Activated T-helper 2 cell treated with anti-CD3 and anti-CD28 coated beads, Interferon-gamma antibody, Interleukin-2, Interleukin-4, amounts not matched to agents 10 μg/mL and 5 μg/mL and 100 μg/mL, durations not matched to agents 14 hours and 24 hours and 36 hours (primary cell): ENCODE measurements at places on chromosomes 16 and 17. TPM values are rescaled to one million over a fixed set of nuclear protein-coding genes. Genes with fewer than 3 reads are reported as not detected.

DNA sequence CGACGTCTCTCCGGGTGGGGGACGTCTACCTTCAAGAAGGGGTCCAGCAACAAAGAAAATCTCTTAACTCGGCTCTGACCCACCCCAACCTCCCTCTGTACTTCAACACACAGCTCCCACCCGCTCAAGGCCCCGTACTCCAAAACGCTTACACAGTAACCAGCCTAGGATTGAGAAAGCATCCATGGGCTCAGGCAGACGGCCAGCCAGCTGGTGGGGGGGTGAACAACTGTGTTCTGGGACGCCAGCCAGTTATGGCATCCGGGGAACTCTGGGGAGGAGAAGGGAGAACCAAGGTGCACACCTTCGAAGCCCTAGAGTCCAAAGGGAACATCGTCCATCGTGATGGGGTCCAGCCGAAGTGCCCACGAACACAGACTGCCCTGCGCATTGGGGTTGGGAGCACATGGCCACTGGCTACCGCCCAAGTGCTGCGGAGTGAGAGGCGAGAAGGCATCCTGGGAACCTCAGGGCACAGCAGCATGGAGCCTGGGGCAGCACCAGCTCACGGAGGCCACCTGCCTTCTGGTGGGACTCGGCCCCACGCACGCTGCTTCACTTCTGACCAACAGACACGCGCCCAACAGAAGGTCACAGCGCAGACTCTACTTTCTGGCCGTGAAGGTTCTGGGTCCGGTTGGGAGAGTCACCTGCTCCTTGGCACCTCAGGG, 14.3 kb downstream of the SLC16A3 start:
- DNase-seq, result no peak

TPSG1 gene
- total RNA-seq, result not detected in 2 replicates

DNA sequence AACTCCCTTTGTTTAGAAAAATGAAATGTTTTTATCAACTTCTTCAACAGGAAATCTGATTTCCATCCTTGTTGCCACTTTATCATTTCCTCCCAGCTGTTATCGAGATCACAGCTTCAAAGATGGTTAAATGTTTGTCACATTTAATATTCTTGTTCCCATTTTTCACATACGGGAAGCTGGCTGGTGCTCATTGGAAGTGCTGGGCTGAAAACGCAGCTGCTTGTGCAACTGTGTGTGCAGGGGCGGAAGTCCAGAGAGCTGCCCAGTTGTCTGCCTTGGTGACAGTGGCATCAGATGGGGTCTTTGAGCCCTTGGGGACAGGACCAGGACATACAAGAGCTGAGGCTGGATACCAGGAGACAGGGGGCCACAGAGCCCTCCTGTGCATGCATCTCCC, 549.2 kb upstream of the CDH11 start:
- no peak for DNase-seq

SLC2A4 gene
- total RNA-seq, result 0.14 and 0.25 TPM in 2 replicates

GRCh38 chr16:2364638-2365210, 24.2 kb upstream of the ABCA3 start:
- no peak for DNase-seq

SULT1A4 gene
- 2.7 and 3.1 TPM in 2 replicates for total RNA-seq

- no peak for DNase-seq
Measured at GRCh38 chr17:67011527-67012175, 32.7 kb upstream of the CACNG1 start.

- DNase-seq, result no peak
Measured at GRCh38 chr16:84434800-84435199, 66.5 kb downstream of the ATP2C2 start.

GRCh38 chr17:47967607-47968252, 3.2 kb upstream of the CDK5RAP3 start:
- no peak for DNase-seq

SSTR5 gene
- total RNA-seq, result not detected in 2 replicates

- DNase-seq, result no peak
Measured at GRCh38 chr16:4984174-4984990, 26.3 kb downstream of the SEC14L5 start.

DNA sequence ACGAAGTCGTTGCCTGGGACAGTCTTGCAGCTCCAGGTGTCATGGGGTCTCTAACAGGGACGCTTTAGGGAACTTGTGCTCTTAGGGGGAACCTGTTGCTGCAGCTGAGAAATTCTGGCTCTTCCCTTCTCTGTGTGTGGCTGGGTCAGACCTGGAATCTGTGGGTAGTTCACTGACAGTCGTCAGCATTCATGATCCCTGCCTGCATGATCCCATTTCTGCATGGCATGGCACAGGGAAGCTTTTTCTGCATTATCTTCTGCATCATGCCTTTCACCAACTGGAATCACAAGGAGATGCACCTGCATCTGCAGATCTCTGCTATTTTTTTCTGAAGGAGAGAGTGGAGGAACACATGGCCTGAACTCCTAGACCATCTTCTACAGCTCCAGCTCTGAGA, 85.6 kb downstream of the SOX9 start:
- DNase-seq, result no peak

DNA sequence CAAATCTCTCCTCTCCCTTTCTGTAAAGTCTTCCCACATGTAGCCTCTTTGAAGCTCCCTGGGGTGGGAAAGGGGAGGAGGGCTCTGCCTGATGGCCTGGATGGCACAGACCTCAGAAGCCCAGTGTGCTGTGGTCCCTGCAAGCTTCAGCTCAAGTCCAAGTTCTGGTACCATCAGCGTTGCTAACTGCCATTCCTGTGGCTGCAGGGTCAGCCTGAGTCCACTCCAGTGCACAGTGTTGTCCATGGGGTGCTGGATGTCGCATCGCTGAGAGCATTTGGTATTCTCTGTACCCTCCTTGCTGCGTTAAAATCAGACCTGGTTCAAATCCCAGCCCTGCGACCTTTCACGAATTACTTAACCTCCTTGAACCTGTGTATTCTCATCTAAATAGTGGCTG, 105.1 kb downstream of the RAB11FIP4 start:
- DNase-seq, result no peak

DNA sequence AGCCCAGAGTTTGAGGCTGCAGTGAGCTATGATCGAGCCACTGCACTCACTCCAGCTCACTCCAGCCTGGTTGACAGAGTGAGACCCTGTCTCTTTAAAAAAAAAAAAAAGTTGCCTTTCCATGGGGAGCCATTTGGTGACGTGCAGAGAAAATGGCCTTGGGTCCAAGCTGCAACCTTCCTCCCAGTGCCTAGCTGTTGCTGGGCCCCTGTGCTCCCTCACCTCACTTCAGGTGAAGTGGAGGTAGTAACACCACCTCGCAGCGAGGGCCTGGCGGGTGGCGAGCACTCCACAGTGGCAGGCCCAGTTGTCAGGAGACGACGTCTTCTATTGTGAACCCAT, 17.4 kb downstream of the SYT17 start:
- DNase-seq, result no peak

AP1G1 gene
- total RNA-seq, result 90.6 and 91.6 TPM in 2 replicates

DNA sequence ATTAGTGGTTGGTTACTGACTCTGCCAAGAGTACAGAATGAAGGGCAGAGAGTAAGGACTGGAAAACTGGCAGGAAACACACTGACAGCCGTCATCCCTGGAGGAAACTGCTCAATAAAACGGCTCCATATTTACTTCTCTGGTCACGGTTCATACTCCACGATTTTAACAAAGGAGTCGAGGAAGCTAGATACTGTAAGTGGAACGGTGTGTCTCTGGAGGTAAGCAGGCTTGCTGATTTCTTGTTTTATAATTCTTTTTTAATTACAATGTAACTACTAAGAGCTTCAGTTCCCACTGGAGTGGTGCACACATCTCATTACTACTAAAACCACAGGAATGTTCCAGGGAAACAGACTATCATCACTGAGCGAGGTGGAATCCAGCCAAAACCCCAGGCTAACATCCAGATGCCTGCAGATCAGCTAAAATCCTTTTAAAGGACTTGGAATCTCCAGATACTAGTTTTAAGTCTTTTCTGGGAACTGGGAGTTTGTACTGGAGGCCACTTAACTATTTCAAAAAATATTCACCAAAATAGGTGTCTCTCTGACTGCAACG, 17.8 kb downstream of the SERPINF1 start:
- no peak for DNase-seq

GRCh38 chr17:74424657-74425056, 7.2 kb upstream of the GPRC5C start:
- DNase-seq, result no peak

KRT40 gene
- total RNA-seq, result not detected in 2 replicates

GRCh38 chr17:28746611-28747050, 2.8 kb downstream of the TRAF4 start:
- no peak for DNase-seq

DNA sequence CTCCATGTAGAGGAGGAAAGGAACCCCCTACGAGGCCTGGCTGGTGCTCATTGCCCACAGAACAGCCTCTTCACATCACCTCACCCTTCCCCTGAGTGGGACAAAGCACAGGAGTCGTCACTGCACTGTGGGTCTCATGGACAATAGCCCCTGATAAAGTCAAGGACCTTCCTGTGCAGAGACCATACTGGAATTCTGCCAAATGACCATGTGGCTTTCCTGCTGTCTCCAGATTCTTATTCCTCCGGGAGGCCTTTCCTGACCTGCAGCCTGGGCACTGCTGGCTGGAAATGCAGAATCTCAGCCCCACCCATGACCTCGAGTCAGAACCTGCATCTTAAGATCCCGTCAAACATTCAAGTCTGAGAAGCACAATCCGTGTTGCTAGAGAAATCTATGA, 60.5 kb upstream of the ERN1 start:
- no peak for DNase-seq

NPIPB8 gene
- 1.5 and 2.1 TPM in 2 replicates for total RNA-seq

GRCh38 chr17:41977991-41978390, 11.4 kb downstream of the CNP start:
- DNase-seq, result no peak

- no peak for DNase-seq
Measured at GRCh38 chr17:59607061-59607460, 12.6 kb upstream of the CLTC start.

DNA sequence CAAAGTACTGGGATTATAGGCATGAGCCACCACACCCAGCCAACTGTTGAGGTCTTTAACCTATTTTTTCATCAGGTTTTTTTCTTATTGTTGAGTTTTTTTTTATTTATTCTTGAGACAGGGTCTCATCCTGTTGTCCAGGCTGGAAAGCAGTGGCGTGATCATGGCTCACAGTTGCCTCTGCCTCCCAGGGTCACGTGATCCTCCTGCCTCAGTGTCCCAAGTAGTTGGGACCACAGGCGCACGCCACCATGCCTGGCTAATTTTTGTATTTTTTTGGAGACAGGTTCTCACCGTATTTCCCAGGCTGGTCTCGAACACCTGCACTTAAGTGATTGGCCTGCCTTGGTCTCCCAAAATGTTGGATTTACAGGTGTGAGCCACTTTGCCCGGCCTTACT, 95.9 kb downstream of the BCAS3 start:
- DNase-seq, result no peak

GRCh38 chr17:1029922-1030644, 33.2 kb downstream of the TIMM22 start:
- DNase-seq, result no peak
